ENCODE measurements at places on chromosomes 7 and 10. TPM values are rescaled to one million over a fixed set of nuclear protein-coding genes. Genes with fewer than 3 reads are reported as not detected.

CHAT gene
- total RNA-seq = not detected

DNA sequence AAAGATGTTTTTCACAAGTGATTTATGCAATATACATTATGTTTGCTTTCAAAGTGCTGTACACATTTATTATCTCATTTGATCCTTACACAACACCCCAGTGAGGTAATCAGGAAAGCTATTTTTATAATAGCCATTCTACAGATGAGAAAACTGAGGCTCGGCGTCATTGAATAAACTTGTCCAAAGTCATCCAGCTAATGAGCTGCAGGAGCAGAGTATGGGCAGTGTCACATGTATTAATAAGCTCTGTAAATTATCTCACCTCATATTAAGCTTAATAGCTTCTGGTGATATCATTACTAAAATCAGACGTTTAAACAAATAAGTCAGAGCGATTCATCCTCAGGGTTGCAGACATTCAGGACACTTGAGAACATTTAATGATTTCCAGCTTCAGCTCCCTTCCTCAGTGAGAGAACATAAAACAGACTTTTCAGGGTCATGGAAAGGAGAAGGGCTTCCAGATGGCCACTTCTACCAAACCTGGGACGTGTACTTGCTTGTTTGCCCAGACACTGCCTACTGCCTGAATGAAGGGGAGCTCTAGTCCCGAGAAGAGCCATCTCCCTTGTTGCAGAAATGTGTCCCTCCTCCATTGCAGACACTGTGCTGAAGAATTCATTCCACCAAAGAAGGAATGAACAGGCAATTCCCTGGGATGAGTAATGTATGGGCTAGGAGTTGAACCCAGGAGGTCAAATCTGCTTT, 20.5 kb upstream of the FZD1 start:
- no peaks in the 10 kb centered on the region for H3K36me3 ChIP-seq
- DNase-seq = no peak
- H3K4me3 ChIP-seq = no peak overlapping the region
- H3K27ac ChIP-seq = no peak overlapping the region
- peaks cover 37% of the 10 kb centered on the region for H3K4me1 ChIP-seq

- H3K4me1 ChIP-seq = peaks cover 60% of the 10 kb centered on the region
- no peaks in the 10 kb centered on the region for H3K27me3 ChIP-seq
- peak overlapping the region; percentile 36 for H3K27ac ChIP-seq
- no peaks in the 10 kb centered on the region for H3K36me3 ChIP-seq
- H3K4me3 ChIP-seq = no peak overlapping the region
Measured at GRCh38 chr7:99106821-99107241, 37.1 kb downstream of the SMURF1 start.

INHBA gene
- 2.2 TPM for total RNA-seq

IDI1 gene
- total RNA-seq = 50.3 TPM

MICU1 gene
- 29.2 TPM for total RNA-seq

DNA sequence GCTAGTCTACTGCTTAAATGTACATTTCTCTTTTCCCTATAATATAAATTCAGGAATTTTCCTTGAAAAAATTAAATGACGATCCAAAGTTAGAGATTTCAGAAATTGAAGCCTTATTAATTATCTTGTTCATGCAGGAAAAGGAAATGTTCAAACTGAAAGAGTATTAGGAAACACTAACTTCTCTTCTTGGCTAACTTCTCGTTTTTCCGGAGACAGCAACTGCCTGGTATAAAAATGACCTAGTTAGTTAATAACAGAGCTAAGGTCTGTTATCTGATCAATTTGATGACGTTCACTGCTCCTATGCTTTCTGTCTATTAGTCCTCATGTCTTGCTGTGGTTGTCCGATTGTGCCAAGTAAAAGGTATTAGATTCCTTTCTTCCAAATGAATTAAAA, 212.5 kb downstream of the DGKB start:
- H3K36me3 ChIP-seq = no peaks in the 10 kb centered on the region
- no peak overlapping the region for H3K4me3 ChIP-seq

HECTD2 gene
- total RNA-seq = 13.3 TPM
